Frontal cortex (tissue), 4 donors: ENCODE measurements at places on chromosomes 7 and 10. TPM values are rescaled to one million over a fixed set of nuclear protein-coding genes. Genes with fewer than 3 reads are reported as not detected.

- no peak for DNase-seq
Measured at GRCh38 chr10:18473424-18474117, 177.8 kb downstream of the NSUN6 start.

MMRN2 gene
- 4.1 TPM for total RNA-seq

CCDC146 gene
- 15.9 TPM for total RNA-seq

DNA sequence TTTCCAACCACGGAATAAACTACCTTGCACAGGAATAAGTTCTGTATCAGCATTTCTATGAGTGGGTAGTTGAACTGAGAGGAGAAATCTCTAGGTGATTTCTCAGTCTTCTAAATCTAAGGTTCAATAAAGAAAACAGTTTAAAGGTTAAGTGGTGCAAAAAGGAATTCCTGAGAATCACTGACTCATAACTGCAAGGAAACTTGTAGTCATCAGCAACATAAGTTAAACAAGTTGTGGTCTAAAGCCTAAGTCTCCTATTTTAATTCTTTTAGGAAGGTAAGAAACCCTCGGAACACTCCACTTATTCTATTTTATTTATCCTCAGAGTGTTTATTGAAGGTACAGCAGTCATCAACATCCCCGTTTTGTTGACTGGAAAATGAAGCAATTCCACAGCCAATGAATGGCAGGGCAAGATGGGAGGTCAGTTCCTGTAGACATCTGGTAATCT lies 92.4 kb upstream of the PIK3CG start:
- DNase-seq: no peak

GRCh38 chr10:127774766-127775559 lies 38.0 kb downstream of the FOXI2 start:
- no peak for DNase-seq

GRCh38 chr10:75592791-75593643 lies 161.6 kb downstream of the LRMDA start:
- DNase-seq: no peak

GIMAP1 gene
- 0.82 TPM for total RNA-seq

DNA sequence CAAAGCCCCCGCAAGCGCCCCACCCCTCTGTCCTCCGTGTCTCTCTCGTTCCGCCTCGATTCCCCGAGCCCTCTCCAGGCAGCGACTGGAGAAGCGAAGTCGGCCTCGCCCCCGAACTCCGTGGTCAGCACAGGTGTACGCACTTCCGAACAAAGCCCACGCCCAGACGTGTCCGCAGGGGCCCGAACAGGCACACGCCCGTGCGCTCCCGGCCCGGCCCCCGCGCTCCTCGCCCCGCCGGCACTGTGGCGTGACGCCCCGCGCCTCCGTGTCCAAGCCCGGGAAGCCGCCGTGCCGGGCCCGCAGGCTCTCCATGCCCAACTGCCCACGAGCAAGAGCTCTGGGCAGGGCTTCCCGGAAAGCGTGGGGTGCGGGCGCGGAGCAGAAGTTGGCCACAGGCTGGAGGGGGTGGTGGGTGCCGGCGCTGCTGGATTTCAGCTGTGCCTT lies 662 bp downstream of the NRCAM start:
- peak; percentile 44 for DNase-seq

CALHM2 gene
- total RNA-seq: 1.6 TPM

IFIT1 gene
- total RNA-seq: 5.7 TPM

DNA sequence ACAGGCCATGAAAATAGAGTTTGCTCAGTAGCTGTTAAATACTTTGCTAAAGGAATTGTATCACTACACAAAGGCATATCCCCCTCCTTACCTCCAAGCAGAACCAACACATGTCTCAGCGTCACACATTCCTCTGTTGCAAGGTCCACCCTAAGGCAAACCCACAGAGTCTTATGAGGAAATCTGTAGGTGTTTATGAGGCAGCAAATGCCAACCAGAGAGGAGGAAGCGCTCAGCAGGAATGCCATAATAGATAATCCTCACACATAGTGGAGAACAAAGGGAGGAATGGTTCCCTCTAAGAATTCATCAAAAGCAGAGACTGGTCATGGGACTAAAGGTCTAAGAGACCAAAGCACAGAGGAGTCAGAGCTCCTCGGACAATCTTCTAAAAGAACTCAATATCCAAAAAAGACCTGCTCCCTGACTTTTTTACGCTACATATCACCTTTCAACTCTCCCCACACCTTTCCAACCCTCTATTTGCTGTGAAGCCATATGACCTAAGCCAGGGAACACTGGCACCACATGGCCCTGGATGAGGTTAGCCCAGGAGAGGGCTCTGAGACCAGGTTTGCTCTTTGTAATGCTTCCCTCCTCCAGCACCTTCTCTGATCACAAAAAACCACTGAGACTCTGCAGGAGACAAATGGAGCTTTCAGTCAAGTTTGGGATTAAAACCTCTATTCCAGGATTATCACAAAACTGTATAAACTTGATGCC lies 7.3 kb downstream of the SLC25A13 start:
- no peak for DNase-seq

- no peak for DNase-seq
Measured at GRCh38 chr7:151600331-151600730, 80.6 kb upstream of the RHEB start.

DNA sequence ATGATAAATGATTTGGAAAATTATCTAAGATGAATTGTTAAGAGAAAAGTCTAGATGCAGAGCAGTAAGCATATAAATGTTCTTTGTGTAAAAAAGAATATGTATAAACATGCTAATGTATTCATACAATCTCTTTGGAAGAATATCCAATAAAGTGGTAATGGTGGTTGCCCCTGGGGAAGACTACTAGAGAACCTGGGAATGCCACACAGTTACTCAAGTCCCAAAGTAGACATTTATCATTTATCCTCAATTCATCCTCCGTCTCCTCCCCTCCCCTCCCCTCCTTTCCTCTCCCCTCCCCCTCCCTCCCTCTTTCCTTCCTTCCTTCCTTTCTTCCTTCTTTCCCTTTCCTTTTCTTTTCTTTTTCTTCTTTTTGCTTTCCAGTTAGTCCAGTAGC lies 51.7 kb downstream of the LRRC18 start:
- DNase-seq: no peak
